ENCODE measurements at places on chromosomes 6 and 20. TPM values are rescaled to one million over a fixed set of nuclear protein-coding genes. Genes with fewer than 3 reads are reported as not detected.

DNA sequence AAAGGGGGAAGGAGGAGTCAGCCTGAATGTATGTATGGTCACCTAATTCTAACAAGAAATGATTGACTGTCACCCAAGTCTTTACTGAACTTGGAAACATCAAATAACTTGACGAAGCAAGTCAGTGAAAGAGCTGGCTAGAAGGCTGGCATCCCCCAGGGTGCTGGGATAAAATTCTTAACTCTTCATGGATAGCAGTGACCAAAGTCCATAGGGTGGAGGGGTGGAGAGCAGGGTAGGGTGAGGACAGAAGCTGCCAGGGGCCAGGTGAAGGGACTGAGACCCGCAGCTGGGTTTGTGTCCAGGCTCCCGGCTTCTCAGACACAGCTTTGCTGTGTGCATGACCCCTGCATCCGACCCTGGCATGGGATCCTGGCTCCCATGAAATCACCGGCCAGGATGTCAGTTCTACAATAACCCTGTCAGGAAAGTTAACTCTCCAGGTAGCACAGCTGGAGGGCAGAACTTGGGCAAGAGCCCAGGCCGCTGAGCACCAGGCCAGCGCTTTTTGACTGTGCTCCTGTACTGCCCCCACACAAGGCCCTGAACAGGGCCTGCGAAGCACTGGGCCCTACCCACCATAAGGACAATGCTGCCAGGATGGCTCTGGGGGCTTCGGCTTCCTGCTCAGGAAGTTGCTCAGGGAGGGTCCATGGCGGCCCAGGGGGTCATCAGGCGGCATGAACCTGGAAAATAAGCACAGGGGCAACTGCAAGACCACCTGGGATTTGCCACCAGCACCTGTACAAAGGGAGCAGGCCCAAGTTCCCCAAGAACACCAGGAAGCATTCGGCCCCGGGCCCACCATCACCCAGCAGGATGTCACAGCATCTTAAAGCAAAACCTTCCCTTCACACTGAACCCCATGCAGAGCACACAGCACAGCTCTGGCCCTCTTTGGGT lies 32.5 kb downstream of the ZC3H12D start:
- H3K27me3 ChIP-seq = peaks cover 29% of the 10 kb centered on the region
- no peak overlapping the region for H3K27ac ChIP-seq
- no peaks in the 10 kb centered on the region for H3K36me3 ChIP-seq
- no peak for DNase-seq

RIPOR2 gene
- 12.3 TPM for total RNA-seq

DNA sequence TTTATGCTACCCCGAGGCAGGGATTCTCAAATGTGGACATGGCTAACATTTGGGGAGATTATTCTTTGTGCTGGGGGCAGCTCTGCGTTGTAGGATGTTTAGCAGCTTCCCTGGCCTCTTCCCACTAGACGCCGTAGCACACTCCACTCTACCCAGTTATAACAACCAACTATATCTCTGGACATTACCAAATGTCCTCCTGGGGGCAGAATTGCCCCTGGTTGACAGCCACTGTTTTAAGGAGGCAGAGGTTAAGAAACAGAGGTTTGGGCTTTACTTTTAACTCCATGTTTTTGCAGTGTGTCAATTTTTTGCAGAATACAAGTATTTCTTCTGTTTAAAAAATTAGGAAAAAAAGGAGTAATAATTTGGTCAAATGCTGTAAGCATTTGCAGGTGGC lies 56.2 kb upstream of the BMP6 start:
- H3K4me3 ChIP-seq = no peak overlapping the region
- peaks cover 22% of the 10 kb centered on the region for H3K27me3 ChIP-seq
- peaks cover 27% of the 10 kb centered on the region for H3K4me1 ChIP-seq
- DNase-seq = no peak

- no peak overlapping the region for H3K4me3 ChIP-seq
- no peak for DNase-seq
- H3K4me1 ChIP-seq = peaks cover 86% of the 10 kb centered on the region
Observed at GRCh38 chr20:47326658-47327268, 29.7 kb downstream of the ZMYND8 start.

GRCh38 chr6:42225029-42225339 lies 7.3 kb upstream of the MRPS10 start:
- H3K27ac ChIP-seq = no peak overlapping the region
- no peak overlapping the region for H3K4me3 ChIP-seq
- no peak for DNase-seq
- no peaks in the 10 kb centered on the region for H3K4me1 ChIP-seq
- H3K27me3 ChIP-seq = no peaks in the 10 kb centered on the region

GRCh38 chr6:114058435-114058834 lies 87.5 kb upstream of the HDAC2 start:
- H3K4me3 ChIP-seq = no peak overlapping the region
- H3K4me1 ChIP-seq = no peaks in the 10 kb centered on the region
- no peak overlapping the region for H3K27ac ChIP-seq
- DNase-seq = no peak
- no peaks in the 10 kb centered on the region for H3K36me3 ChIP-seq

GRCh38 chr20:18632196-18632789 lies 44.4 kb downstream of the DTD1 start:
- H3K36me3 ChIP-seq = peaks cover 20% of the 10 kb centered on the region
- DNase-seq = peak; percentile 89
- H3K4me3 ChIP-seq = no peak overlapping the region
- no peak overlapping the region for H3K27ac ChIP-seq

GRCh38 chr20:10115021-10115420 lies 80.2 kb downstream of the ANKEF1 start:
- no peaks in the 10 kb centered on the region for H3K27me3 ChIP-seq
- H3K36me3 ChIP-seq = no peaks in the 10 kb centered on the region
- H3K27ac ChIP-seq = no peak overlapping the region
- DNase-seq = no peak
- peaks cover 18% of the 10 kb centered on the region for H3K4me1 ChIP-seq

DNA sequence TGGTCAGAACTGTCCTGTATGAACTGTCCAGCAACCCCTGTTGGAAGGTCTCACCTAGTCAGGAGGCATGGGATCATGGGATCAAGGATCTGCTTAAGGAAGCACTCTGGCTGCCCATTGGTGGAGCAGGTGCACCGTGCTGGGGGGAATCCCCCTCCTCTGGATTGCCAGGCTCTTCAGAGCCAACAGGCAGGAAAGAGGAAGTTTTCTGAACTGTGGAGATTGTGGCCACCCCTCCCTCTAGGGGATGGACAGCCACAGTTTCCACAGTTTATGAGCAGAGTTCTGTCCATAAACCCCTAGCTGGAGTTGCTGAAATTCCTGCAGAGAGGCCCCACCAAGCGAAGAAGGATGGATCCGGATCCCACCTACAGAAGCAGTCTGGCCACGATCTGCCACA lies 13.0 kb upstream of the HLA-DQB1 start:
- DNase-seq = no peak
- H3K4me1 ChIP-seq = no peaks in the 10 kb centered on the region
- H3K27me3 ChIP-seq = no peaks in the 10 kb centered on the region
- no peaks in the 10 kb centered on the region for H3K36me3 ChIP-seq
- no peak overlapping the region for H3K27ac ChIP-seq

All from stomach (tissue), 19 donors.